ENCODE measurements at places on chromosomes 13 and 19.

DNA sequence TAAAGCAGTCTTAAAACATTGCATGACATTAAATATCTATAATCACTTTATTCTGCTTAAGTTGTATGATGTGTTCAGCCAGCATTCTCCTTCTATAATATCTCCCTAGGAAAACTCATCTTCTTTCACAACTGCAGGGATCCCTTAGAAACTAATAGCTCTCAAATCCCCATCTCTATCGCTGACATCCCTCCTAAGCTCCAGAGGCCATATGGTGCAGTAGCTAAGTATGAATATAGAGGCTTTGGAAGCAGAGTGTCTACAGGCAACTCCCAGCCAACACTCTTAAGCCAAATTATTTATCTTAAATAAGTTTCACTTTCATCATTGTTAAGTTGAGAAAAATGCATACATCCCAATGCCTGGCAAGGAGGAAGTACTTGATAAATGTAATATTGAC, 349.5 kb upstream of the MIR17HG start:
- no peak for DNase-seq

GRCh38 chr13:92260363-92260762, 861.9 kb downstream of the GPC5 start:
- DNase-seq = no peak

DNA sequence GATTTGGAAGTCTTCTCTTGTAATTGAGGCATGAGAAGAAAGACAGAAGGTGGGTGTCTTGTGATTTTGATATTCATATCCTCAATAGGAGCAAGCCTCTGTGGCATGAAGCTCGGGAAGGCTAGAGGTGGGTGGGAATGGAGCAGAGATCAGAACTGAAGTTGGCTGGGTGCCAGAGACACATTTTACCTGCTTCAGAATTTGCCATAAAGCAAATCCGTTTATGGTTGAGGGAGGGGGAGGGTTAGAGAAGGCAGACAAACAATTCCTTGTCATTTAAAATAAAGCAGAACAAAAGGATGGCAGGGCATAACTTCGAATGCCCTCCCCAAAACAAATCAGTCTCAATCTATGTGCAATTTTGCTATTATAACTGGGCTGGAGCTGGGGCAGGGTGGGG, 305.9 kb downstream of the KLF5 start:
- DNase-seq = no peak

GRCh38 chr13:30463787-30464495, 1.8 kb downstream of the HMGB1 start:
- peak; percentile 71 for DNase-seq

DNA sequence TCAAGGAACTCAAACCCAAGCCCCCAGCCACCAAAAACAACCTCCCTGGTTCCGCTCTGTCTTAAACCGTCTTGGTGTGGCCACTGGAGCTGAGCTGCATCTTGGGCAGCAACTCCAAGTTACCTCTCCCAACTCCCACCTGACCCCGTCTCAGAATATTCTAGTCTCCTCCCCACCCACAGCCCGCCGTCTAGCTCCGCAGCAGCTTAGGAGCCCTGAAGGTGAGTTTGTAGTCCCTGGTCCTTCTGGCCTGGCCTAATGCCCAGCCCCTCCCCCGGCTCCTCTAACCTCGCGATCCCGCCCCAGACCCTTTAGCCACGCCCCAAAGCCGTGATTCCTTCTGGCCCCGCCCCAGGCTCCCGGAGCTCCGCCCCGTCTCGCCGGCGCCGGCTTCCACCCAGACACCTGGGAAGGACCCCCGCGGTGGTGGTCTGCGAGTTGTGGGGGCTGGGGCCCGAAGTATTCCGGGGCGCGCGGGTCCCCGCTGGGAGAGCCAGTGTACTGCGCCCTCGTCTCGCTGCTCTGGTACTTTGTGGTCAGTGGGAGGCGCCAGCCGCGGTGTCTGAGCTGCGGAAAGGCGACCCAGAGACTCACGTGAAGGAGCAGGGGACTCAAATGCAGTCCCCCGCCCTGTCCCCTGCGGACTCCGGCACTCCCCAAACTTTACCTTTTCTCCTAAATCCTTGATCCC, 2.5 kb upstream of the LHB start:
- DNase-seq = peak; percentile 53

DNA sequence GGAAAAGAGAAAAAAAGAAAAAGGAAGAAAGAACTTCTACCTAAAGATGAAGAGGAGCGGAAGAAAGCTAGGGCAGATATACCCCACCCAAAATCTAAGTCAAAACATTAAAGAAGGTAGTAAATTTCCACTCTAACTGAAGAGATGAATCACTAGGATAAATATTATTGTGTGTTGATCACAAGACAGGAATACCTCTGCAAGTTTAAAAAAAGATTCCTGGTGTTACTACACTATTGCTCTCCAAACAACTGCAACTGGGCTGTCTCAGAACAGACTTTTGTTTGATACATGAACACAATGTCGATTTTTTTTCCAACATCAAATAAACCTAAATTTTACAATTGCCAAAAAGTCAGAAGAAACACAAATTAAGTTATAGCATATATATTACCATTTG, 6.8 kb downstream of the HSPH1 start:
- peak; percentile 34 for DNase-seq

DNA sequence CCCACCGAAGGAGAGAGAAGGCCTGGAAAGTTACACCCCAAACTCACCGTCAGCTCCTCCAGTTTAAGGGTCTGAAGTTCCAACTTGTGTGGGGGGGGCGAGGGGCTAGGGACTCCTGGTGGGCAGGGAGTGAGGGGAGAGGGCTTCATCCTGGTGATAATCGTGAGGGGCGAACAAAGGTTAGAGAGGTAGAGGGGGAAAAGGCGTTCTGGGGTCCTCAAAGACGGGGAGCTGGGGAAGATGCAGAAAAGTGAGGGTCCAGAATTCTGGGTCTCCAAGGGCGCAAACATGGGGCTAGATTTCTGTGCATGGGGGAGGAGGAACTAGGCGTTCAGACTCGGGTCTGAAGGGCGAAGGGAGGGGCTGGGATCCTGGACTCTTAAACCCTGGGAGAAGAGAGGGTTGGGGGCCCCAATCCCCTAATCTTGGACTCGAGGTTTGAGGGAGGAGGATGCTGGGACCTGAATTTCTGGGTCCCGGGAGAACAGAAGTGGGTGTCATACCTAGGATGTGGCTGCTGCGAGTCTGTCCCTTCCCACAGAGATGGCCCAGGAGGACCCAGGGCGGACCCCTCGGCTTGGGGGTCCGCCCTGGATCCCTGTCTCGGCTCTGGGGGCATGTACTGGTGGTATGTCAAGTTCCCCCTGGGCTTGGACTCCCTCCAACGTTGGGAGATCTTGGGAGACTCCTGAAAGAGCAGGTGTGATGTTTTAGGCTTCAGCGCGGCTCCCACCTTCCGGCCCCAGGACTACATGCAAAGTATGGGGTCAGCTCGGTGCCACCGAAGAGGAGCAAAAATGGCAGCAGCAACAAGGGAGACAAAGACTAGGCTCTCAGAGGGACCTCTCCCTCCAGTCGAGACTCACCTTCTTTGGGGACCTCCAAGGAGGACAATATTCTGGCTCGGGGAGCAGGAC, 4.5 kb downstream of the MAMSTR start:
- DNase-seq = no peak

DNA sequence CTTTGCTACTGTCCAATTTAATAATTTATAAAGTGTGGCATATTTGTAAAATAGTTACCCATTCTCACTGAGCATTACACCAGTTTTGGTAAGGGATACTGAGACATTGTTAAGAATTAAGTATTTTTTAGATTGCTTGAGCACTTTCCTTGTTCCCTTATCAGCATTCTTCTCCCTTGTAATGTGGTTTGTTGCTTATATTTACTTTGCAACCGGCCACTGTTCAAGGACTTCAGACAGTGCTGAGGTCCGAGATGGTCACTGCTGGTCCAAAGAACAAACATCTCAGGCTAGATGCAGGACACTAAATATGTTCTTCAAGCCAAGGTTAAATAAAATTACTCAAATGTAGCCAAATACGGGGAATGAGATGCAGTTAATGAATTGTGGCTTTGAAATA, 161.4 kb downstream of the TM9SF2 start:
- DNase-seq = no peak

GRCh38 chr19:31821346-31821745, 472.1 kb upstream of the TSHZ3 start:
- no peak for DNase-seq

DNA sequence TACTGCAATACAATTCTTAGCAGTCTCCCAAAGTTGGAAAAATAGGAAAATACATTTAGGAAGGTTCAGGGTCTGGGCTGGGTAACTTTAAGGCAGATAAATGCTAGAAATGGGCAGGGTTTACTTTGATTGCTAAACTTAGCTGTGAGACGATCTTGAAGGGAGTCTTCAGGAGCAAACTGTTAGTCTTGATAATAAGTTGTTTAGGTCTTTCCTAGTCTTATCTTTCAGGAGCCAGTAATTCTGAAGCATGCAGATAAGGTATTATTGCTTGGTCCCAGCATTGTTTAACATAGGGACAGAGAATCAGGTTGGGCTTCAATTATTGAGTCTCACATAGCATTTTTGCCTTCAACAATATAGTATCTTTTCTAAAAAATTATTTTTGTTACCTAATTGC, 262.4 kb upstream of the MIR17HG start:
- DNase-seq = no peak

DNA sequence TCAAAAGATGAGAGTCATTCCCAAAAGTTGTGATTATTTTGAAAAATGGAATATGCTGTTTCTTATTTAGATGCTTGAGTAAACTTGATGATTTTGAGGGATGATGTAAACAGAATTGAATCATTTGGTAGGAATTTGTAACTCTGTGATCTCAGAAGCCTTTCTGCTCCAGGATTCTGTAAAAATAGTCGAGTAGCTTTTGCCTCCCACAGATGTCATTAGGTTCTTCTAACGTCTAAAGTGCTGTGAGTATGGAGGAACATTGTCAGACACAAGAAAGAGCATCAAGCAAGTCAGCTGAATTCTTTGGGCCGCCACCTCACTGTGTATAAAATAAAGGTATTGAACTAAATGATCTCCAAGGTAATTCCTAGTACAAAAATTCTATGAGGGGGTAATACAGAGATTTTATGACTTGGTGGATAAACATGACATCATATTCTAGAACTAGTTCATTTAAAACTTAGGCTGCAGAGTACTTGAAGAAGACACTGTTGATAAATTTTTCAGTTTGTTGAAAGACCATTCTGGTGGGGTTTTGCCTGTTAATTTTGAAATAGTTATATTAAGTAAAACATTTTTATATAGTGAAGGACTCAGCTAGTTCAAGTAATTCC, 1.4 kb upstream of the GPR183 start:
- DNase-seq = peak; percentile 85

- peak; percentile 72 for DNase-seq
Observed at GRCh38 chr19:5987077-5987818, 9.3 kb upstream of the RANBP3 start.

DNA sequence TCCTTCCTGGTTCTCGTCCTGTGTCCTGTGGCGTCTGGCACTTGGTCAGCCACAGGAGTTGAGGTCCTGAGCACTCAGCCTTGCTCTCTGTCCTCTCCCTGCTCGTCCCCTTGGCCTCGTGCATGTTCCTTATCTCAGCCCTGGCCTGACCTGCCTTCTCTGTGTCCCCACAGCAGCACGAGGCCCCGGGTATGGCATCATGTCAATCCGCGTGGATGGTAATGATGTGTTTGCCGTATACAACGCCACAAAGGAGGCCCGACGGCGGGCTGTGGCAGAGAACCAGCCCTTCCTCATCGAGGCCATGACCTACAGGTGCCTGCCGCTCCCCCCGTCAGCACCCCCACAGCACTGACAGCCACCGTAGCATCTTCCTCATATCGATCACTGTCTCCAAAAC, 4.7 kb downstream of the B3GNT8 start:
- DNase-seq = no peak

GRCh38 chr13:98540476-98540875, 36.4 kb downstream of the STK24 start:
- no peak for DNase-seq

- no peak for DNase-seq
Observed at GRCh38 chr19:41619018-41619556, 7.8 kb downstream of the CEACAM4 start.

- DNase-seq = no peak
Observed at GRCh38 chr13:113080361-113080831, 25.2 kb upstream of the F7 start.

- no peak for DNase-seq
Observed at GRCh38 chr13:59733744-59734143, 430.0 kb downstream of the DIAPH3 start.

GRCh38 chr19:13959141-13959961, 7.0 kb downstream of the DCAF15 start:
- no peak for DNase-seq

DNA sequence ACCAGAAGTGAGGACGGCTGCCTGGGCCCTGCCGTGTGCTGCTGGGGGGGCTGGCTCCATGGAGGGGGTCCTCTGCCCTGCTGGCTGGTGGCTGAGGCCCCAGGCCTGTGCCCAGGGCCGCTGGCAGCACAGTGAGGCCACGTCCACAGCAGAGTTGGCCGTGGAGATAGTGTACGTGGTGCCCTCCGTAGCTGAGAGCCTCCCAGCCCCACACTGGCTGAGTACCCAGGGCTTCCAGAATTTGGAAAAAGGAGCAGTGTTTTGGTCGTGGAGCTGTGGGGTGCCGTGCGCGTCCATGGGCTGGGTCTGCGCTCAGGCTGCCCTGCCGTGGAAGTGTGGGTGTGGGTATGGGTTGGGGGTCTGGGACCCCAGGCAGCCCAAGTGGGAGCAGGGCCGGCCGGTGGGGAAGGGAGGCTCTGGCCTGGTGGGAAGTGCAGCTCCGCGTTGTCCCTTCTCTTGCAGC, 5.9 kb downstream of the PTBP1 start:
- no peak for DNase-seq

GRCh38 chr19:50512112-50512998, 1.4 kb downstream of the ASPDH start:
- DNase-seq = no peak

GRCh38 chr13:44219577-44220548, 153.8 kb upstream of the SERP2 start:
- peak; percentile 63 for DNase-seq

GRCh38 chr13:25778808-25779305, 273.0 kb downstream of the SHISA2 start:
- no peak for DNase-seq

GRCh38 chr19:8208119-8208921, 850 bp upstream of the CERS4 start:
- DNase-seq = no peak

- no peak for DNase-seq
Observed at GRCh38 chr13:74990992-74991391, 491.0 kb downstream of the TBC1D4 start.

- DNase-seq = peak; percentile 60
Observed at GRCh38 chr19:34319785-34320184, 45.2 kb upstream of the GPI start.

- DNase-seq = no peak
Observed at GRCh38 chr13:95707442-95708390, 30.8 kb downstream of the DNAJC3 start.

DNA sequence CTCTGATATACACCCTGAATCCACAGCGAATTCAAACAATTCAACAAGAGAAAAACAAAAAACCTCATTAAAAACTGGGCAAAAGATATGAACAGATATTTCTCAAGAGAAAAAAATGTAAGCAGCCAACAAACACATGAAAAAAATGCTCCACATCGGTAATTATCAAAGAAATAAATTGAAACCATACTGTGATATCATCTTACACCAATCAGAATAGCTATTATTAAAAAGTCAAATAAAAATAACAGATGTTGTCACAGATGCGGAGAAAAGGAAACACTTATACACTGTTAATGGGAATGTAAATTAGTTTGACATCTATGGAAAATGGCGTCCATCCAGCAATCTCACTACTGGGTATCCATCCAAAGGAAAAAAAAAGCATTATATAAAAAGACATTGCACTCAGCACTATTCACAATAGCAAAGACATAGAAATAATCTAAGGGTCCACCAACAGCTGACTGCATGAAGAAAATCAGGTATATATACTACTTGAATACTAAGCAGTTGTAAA, 1495.0 kb upstream of the PCDH20 start:
- DNase-seq = no peak
